Fibroblast of lung (primary cell): ENCODE measurements at places on chromosomes 16 and 17. TPM values are rescaled to one million over a fixed set of nuclear protein-coding genes. Genes with fewer than 3 reads are reported as not detected.

CSH1 gene
- not detected in 2 replicates for total RNA-seq

GRCh38 chr16:58198022-58198683 is at the start of gene CSNK2A2:
CSNK2A2 (minus strand) TSS chr16:58198106; CDS start chr16:58197736, 370 bp downstream.
- H3K27ac ChIP-seq, result peak within 1 kb of the TSS; percentile 59
- no peaks in the 10 kb centered on the region for H3K36me3 ChIP-seq
- DNase-seq, result peak; percentile 65
- peaks cover 3% of the 10 kb centered on the region for H3K27me3 ChIP-seq

DNA sequence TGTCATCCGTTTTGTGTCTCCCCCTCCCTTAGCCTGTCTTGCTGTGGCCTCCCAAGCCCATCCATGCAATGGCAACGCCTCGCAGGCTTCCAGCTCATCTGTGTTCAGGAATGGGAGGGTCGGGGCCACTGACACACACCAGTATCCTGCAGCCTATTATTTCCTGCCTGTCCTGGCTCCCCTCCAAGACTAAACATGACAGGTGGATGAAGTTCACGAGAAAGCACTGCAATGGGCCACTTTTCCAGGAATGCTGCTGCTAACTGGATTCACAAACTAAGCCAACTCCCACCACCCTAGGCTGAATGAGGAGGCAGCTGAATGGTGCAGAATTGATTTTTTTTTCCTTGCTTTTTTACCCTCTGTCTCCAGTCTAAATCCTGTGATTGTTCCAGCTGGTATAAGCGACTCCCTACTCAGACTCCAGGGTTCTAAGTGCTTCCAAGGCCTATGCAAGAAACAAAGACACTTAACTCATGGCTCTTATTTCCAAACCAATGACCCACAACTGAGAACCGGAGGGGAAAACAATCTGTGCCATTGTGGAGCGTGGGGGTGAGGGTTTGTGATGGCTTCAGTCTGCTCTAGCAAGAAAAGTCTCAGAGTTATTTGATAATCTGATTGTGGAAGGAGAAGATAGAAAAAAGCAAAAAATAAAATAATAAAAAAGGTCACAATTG is 23.3 kb downstream of the TMEM100 start:
- no peak overlapping the region for H3K27ac ChIP-seq
- no peaks in the 10 kb centered on the region for H3K36me3 ChIP-seq
- no peak overlapping the region for H3K4me3 ChIP-seq
- DNase-seq, result no peak
- no peaks in the 10 kb centered on the region for H3K4me1 ChIP-seq

DNA sequence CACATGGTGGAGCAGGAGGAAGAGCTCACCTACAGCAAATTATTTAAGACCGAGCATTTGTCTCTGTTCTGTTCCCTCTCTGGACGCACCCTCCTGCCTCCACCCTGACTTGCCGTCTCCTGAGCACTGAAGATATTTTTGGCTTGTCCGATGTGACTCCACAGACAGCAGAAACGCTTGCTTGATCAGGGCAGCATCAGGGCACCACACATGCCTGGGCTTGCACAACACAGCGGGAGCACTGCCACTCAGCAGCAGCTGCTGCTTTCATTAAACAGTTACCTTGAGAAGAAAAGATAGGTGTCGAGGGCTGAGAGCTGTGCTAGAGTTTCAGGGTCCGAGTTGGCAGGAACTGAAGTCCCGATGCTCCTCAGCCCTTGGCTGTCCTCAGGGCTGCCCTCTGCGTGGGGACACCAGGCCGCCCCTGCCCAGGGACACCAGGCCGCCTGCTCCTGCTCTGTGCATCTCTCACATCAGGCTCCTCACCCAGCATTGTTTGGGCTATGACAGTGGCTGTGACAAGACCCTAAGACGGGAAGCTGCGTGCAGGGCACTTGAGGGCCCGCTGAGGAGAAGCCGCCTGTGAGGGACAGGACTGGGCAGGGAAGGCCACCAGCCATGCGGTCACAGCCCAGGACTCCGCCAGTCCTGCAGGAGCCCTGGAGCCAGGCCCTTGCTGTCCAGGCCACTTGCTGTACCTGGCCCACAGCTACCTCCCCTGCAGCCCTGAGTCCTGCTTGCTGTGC is 21.3 kb upstream of the CDH15 start:
- H3K4me3 ChIP-seq, result no peak overlapping the region
- no peak overlapping the region for H3K27ac ChIP-seq
- DNase-seq, result no peak
- peaks cover 8% of the 10 kb centered on the region for H3K36me3 ChIP-seq

GDPD3 gene
- total RNA-seq, result 1.0 and 1.2 TPM in 2 replicates

YBX2 gene
- total RNA-seq, result under 0.01 TPM in 1 of 2 replicates, not detected in the other

GRCh38 chr17:19755392-19755791 is 7.3 kb upstream of the ALDH3A1 start:
- H3K27me3 ChIP-seq, result no peaks in the 10 kb centered on the region
- H3K36me3 ChIP-seq, result no peaks in the 10 kb centered on the region
- no peak overlapping the region for H3K4me3 ChIP-seq
- no peak overlapping the region for H3K27ac ChIP-seq
- no peak for DNase-seq

DNA sequence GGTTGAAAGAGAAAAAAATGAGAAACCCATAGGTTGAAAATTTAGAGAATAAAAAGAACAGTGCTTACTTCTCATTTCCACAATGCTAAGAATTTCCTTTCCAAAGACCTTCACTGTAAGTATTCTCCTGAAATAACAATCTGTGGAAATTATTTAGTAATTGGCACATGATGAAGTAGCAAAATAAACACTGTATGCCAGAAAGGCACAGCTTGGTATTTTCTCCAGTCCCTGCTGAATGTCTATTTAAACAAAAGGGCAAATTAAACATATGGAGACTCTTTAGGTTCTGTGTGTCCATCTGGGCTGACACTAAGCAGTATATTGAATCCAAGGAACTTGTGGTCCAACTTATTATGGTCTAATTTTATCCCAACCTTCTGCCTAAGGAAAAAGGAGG is 46.1 kb downstream of the CHCT1 start:
- H3K27ac ChIP-seq, result no peak overlapping the region
- peaks cover 2% of the 10 kb centered on the region for H3K4me1 ChIP-seq
- H3K27me3 ChIP-seq, result no peaks in the 10 kb centered on the region
- no peak overlapping the region for H3K4me3 ChIP-seq

- H3K4me1 ChIP-seq, result peaks cover 6% of the 10 kb centered on the region
- DNase-seq, result peak; percentile 19
- no peak overlapping the region for H3K4me3 ChIP-seq
- H3K27me3 ChIP-seq, result no peaks in the 10 kb centered on the region
Measured at GRCh38 chr16:79703066-79703465, 102.5 kb upstream of the MAF start.

DNA sequence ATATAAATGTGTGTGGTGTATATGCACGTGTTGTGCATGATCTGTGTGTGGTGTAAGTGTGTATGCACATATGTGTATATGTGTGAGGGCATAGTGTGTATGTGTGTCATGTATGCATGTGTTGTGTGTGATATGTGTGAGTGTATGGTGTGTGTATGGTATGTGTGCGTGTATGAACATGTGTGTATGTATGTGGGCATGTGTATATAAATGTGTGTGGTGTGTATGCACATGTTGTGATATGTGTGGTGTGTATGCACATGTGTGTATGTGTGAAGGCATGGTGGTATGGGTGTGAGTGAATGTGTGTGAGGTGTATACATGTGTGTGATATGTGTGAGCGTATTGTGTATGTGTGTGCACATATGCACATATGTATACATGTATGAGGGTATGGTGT is 198.7 kb downstream of the RBFOX3 start:
- H3K4me3 ChIP-seq, result no peak overlapping the region
- H3K4me1 ChIP-seq, result no peaks in the 10 kb centered on the region
- no peak for DNase-seq

- no peak overlapping the region for H3K27ac ChIP-seq
- no peaks in the 10 kb centered on the region for H3K4me1 ChIP-seq
- DNase-seq, result no peak
- no peaks in the 10 kb centered on the region for H3K36me3 ChIP-seq
Measured at GRCh38 chr16:10333321-10334032, 52.4 kb upstream of the ATF7IP2 start.

HSD11B2 gene
- under 0.01 TPM in 1 of 2 replicates, not detected in the other for total RNA-seq

C16orf74 gene
- total RNA-seq, result 5.4 and 6.4 TPM in 2 replicates

DNA sequence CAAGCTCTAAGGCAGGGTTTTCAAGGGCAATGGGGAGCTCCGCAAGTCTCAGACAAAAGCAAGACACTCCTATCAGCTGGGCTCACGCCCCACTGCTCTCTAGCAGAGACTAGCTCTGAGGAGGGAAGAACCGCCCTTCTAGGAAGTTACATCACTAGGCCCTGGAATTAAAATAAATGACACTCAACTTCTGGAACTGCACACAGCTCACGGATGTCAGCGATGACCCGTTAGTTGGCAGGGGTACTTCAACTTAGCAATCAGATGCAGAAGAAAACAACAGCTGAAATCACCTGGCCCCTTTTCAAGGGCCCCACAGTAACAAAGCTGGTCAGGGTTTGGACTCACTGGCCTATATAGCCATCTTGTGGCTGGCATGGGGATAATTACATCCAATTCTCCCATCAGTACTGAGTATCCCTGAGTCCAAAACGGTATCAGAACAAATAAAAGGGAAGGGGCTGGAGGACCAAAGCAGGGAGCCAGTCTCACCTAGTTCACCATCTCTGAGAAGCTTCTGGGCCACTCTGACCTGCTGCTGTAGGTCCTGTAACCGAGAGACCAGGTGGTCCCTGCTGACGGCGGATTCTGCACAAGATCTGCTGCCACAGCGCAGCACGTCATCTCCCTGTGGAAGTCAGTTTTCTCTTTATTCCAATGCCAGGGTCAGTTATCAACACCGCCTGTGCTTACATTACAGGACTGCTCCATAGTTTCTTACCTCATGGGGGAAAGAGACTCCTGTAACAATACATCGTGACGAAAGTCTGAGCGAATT is 22.2 kb downstream of the SERPINF1 start:
- peaks cover 46% of the 10 kb centered on the region for H3K4me1 ChIP-seq
- H3K27me3 ChIP-seq, result no peaks in the 10 kb centered on the region
- H3K27ac ChIP-seq, result peak overlapping the region; percentile 88
- DNase-seq, result peak; percentile 81

GINS2 gene
- total RNA-seq, result 0.26 and 1.8 TPM in 2 replicates
